ENCODE measurements at places on chromosomes 7 and 10. TPM values are rescaled to one million over a fixed set of nuclear protein-coding genes. Genes with fewer than 3 reads are reported as not detected.

CASP7 gene
- 26.9 TPM for total RNA-seq

PDE6C gene
- total RNA-seq = not detected

LYZL1 gene
- not detected for total RNA-seq

GDF10 gene
- total RNA-seq = 0.08 TPM

SEMA3C gene
- 78.3 TPM for total RNA-seq

LBX1 gene
- total RNA-seq = not detected

MLXIPL gene
- 1.1 TPM for total RNA-seq

GPR141 gene
- not detected for total RNA-seq

SCIN gene
- 0.39 TPM for total RNA-seq

ACADSB gene
- total RNA-seq = 7.8 TPM

CPA4 gene
- total RNA-seq = 3.6 TPM

LIPJ gene
- not detected for total RNA-seq

ELN gene
- total RNA-seq = 0.15 TPM

TSPAN15 gene
- 102 TPM for total RNA-seq

ST8SIA6 gene
- total RNA-seq = 0.03 TPM

FAM237B gene
- total RNA-seq = 0.10 TPM

CCDC172 gene
- not detected for total RNA-seq

SLC39A12 gene
- not detected for total RNA-seq

OGDHL gene
- 0.46 TPM for total RNA-seq

RTKN2 gene
- total RNA-seq = 0.83 TPM

TPK1 gene
- 2.8 TPM for total RNA-seq

PTPRN2 gene
- total RNA-seq = 0.69 TPM

OR2A1 gene
- total RNA-seq = not detected

CPN1 gene
- total RNA-seq = 0.34 TPM

WBP1L gene
- total RNA-seq = 26.9 TPM

TAS2R41 gene
- not detected for total RNA-seq

THNSL1 gene
- total RNA-seq = 3.5 TPM

ZMYND11 gene
- total RNA-seq = 35.0 TPM

CISD1 gene
- 56.3 TPM for total RNA-seq

MSANTD7 gene
- 10.2 TPM for total RNA-seq

AGR2 gene
- total RNA-seq = 133 TPM

FOXI2 gene
- total RNA-seq = not detected

TCERG1L gene
- total RNA-seq = not detected

TMEM178B gene
- total RNA-seq = 1.5 TPM

LRIT1 gene
- total RNA-seq = not detected

ASAH2 gene
- total RNA-seq = 2.2 TPM

C10orf143 gene
- 0.86 TPM for total RNA-seq

Data from A549 treated with AZD2906 at 1 μM for 4 hours (cell line).